Activated CD4-positive, CD25-positive, alpha-beta regulatory T cell treated with anti-CD3 and anti-CD28 coated beads, Interleukin-2, amount 50 U/mL, for 72 hours (primary cell): ENCODE measurements at places on chromosomes 2 and 18.

- DNase-seq = no peak
These were observed 523.4 kb upstream of the FANCL start for GRCh38 chr2:58764338-58765104.

- no peak for DNase-seq
These were observed 3.3 kb downstream of the CTDSP1 start for GRCh38 chr2:218402911-218403411.

DNA sequence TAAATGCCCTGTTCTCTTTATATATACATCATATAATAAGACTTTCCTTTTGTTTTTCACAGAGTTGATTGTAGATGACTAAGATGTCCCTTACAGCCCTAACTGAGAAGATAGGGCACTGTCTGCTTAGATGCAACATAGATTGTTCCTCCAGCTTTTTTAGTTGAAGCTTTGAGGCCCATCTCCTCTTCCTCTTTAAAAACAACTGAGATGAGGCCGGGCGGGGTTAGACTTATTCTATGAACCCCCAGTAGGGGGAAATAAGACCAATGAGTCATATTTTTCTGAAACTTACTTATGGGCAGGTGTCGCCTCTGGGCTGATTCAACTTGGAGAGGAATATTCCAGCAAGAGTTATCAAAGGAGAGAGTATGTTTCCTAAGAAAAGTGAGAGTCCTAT is 84.6 kb downstream of the FBXO15 start:
- DNase-seq = no peak

GRCh38 chr2:45582522-45582921 is 28.5 kb downstream of the SRBD1 start:
- no peak for DNase-seq

GRCh38 chr18:23556145-23556780 is 30.0 kb downstream of the NPC1 start:
- DNase-seq = no peak

GRCh38 chr18:69469444-69469919 is 68.8 kb downstream of the DOK6 start:
- peak; percentile 35 for DNase-seq

DNA sequence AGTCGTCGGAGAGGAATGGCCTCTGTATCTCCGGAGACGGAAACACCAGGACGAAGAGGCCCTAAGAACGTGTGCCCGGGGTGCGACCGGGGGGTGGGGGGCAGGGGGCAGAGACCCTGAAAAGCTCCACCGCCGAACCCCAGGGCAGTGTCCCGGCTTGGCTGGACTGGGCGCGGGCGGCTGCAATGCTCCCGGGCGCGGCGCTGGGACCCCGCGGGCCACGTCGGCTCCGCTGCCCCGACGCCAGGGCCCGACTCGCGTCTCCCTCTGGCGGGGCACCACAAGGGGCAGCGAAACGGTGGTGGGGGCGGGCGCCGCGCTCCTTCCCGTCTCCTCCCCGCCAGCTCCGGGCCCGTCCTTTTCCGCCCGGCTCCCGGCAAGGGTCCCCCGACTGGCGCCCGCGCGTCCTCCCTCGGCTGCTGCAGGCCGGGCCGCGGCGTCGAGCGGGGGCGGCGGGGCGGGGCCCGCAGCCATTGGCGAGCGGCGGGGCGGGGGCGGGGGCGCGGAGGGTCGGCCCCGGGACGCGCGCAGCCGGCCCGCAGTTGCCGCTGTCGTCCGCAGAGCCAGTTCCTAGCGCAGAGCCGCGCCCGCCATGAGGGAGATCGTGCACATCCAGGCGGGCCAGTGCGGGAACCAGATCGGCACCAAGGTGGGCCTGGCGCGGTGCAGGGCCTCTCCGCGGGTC is at the start of gene TUBB6:
TSS of gene TUBB6 (plus strand) at position 541 of the 685 bp plus-strand sequence. CDS start at position 593, 52 bp downstream.
- DNase-seq = no peak

GRCh38 chr18:63142594-63143225 is 176.9 kb downstream of the BCL2 start:
- DNase-seq = no peak

DNA sequence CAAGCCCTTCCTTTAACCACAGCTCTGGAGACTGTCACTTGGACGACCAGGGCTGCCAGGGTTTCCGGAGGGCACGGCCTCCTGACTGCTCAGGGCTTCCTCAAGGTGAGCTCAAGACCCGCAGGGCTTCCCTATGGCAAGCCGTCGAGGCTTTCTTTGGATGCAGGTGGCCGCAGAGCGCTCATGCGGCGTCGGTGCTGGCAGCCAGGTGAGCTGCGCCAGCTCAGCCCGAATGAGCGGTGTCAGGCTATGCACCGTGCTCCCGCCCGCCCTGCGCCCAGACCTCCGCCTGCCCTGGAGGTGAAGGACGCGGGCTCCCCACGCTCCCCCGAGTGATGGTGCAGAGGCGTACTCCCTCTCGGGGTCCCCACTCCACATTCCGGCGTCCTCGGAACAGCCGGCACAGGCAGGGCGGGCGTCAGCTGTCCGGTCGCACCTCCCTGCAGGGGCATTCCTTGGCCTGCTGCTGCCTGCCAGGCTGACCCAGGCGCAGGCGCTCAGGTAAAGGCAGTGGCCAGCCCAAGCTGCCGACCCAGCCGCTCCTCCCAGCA is 20.8 kb upstream of the TUBB6 start:
- DNase-seq = no peak

GRCh38 chr2:127704641-127705390 is 3.5 kb downstream of the SFT2D3 start:
- no peak for DNase-seq

GRCh38 chr2:237020090-237020489 is 65.6 kb upstream of the COPS8 start:
- DNase-seq = no peak

- no peak for DNase-seq
These were observed 91.8 kb downstream of the TGIF1 start for GRCh38 chr18:3541549-3542386.

DNA sequence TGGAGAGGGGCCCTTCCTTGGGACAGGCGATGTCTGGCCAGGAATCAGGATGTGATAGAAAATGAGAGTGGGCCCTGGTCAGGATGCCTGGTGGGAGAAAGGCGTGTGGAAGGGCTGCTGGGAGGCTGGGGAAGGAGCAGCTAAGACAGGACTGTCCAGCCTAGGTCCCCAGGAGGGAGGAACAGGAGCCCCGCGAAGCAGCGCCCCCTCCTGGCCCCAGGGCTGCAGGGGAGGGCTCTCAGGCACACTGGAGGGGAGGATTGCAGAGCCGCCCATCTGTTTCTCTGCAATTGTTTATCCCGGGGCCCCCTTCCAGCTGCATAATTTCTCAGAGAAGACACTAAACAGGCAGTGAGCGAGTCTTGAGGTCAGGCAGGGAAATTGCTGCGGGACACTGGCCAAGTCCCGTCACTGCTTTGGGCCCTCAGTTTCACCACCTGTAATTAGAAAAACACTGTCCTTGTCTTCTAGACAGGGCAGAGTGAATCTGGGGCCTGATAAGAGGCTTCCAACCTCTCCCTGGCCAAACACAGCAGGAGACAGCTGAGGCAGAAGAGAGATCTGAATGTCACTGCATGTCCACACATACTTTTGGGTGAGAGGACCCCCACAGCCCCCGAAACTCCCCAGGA is 3.9 kb upstream of the NPPC start:
- no peak for DNase-seq

DNA sequence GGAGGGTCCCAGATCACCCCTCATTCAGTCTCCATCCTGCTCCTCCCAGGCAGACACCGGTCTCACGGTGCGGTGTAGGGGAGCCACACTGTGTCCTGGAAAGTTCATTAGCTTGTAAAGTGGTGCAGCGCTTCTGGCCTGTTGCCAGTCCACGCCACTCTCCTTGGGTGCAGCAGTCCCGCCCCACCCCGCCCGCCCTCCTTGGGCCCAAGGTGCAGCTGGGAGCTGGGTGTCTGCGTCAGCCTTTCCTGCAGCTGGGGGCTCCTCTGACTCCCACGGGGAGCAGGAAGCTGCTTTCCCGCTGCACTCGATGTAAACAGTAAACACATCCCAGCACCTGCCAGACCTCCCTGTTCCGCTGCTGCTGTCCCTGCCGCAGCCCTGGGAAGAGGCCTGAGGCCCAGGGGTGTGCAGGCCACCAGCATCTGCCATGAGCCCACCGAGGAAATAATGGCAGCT is 53.8 kb upstream of the ASB18 start:
- DNase-seq = no peak

- no peak for DNase-seq
These were observed 8.0 kb downstream of the AGXT start for GRCh38 chr2:240876475-240877251.

- DNase-seq = no peak
These were observed 16.9 kb upstream of the FAHD2A start for GRCh38 chr2:95385570-95385984.

GRCh38 chr2:153005071-153005730 is 286.8 kb downstream of the ARL6IP6 start:
- no peak for DNase-seq

- DNase-seq = no peak
These were observed 74.3 kb downstream of the PDK1 start for GRCh38 chr2:172630181-172630580.

GRCh38 chr18:12335503-12335902 is 27.5 kb downstream of the TUBB6 start:
- DNase-seq = no peak

GRCh38 chr18:68679528-68679927 is 35.4 kb downstream of the TMX3 start:
- DNase-seq = no peak

DNA sequence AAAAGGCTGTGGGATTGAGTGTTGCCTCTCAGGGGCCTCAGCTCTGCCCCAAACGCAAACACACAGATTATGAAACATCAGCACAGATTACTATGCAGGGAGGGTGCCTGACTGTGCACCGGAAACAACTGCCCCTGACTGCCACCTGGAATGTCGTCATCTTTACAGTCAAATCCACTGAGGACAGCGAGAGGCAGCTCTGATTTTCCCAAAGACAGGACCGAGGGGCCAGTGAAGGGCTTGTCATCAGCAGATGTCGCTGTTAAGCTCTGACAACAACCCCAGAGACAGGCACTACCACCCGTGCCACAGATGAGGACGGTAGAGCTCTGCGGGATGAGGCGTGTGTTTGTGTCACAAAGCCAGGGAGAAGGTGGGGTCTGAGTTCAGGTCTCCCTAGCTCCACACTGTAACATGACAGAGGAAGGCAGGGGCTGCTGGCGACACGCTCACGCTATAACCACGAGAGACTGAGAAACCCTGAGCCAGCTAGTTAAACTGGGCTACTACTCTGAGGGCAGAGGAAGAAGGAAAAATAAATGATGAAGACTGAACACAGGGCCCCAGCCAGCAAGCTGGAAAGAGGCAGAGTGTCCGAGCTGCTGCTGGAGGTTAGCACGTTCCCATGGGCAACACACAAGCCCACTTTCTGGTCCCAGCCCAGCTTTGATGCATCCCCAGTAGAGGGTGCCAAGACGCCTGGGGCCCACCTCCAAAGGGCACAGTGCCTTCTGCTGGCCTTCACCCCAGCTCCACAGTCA is 47.0 kb downstream of the PARD6G start:
- DNase-seq = no peak

- DNase-seq = no peak
These were observed 170.5 kb downstream of the NDUFA10 start for GRCh38 chr2:239854596-239854995.

DNA sequence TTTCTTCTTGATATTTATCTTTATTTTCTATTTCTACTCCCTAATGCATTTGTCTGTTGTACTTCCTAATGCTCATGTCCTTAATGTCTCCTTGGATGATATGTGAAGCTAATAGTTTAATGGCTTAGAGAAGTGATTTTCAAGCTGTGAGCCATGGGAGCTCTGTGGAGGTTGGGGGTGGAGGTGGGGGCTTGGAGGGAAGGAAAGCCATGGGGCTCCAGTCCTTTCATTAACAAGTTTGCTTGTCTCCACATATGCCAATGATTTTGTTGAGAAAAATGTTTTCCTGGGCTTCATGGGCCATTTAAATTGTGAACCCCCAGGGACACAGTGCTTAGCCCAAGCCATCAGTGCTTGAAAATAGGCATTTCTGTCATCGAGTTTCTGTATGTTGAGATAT is 264.1 kb downstream of the SCG2 start:
- no peak for DNase-seq

DNA sequence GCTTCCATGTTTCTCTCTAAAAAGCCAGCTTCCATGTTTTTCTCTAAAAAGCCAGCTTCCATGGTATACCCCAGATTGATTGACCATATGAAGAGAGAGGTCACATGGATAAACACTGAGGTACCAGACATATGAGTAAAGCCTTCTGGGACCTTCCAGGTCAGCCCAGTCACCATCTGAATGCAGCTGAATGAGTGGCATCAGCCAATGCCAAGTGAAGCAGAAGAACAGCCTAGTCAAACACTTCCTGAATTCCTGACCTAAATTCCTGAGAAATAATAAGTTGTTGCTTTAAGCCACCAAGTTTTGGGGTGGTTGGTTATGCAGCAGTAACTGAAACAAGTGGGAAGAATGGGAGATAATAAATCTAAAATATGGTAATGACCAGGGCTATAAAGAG is 5.7 kb upstream of the ALS2 start:
- DNase-seq = no peak

GRCh38 chr2:118816669-118817068 is 30.8 kb downstream of the EN1 start:
- DNase-seq = no peak
